ENCODE measurements at places on chromosomes 12 and 14. TPM values are rescaled to one million over a fixed set of nuclear protein-coding genes. Genes with fewer than 3 reads are reported as not detected.

Gene DPY19L2
- total RNA-seq = 0.90 TPM

Gene METAP2
- 108 TPM for total RNA-seq

DNA sequence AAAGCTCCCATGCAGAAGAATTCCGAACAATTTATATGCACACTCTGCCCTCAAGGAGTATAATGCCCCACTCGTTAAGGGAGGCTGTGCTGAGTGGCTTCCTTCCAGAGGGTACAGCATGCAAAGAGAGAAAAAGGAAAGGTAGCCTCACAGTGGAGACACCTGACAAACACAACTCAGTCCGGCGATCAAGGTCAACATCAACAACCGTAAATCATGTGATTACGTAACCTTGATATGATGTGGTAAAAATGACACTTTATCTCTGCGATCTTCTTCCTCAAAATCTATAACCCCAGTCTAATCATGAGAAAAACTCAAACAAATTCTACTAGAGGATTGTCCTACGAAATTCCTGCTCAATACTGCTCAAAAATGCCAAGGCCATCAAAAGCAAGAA, 400.5 kb upstream of the CCDC196 start:
- H3K4me3 ChIP-seq = no peak overlapping the region
- no peak for DNase-seq
- no peaks in the 10 kb centered on the region for H3K36me3 ChIP-seq
- H3K27ac ChIP-seq = no peak overlapping the region

GRCh38 chr14:92464716-92465115, 48.9 kb upstream of the RIN3 start:
- no peak for DNase-seq
- no peak overlapping the region for H3K27ac ChIP-seq
- H3K27me3 ChIP-seq = no peaks in the 10 kb centered on the region
- peaks cover 6% of the 10 kb centered on the region for H3K4me1 ChIP-seq
- no peak overlapping the region for H3K4me3 ChIP-seq

Gene LRP1-AS
- not detected for total RNA-seq

- no peak overlapping the region for H3K27ac ChIP-seq
- no peak for DNase-seq
- peaks cover 1% of the 10 kb centered on the region for H3K27me3 ChIP-seq
- H3K4me1 ChIP-seq = no peaks in the 10 kb centered on the region
- H3K4me3 ChIP-seq = no peak overlapping the region
These were observed 74.4 kb upstream of the TRHDE start for GRCh38 chr12:72197790-72198189.

Gene ZNF385A
- 0.28 TPM for total RNA-seq

Gene PLBD1
- not detected for total RNA-seq

Gene TOMM20L
- total RNA-seq = not detected

Gene KRT85
- total RNA-seq = not detected

Gene RIPK3
- total RNA-seq = not detected

Gene LRRC43
- not detected for total RNA-seq
